ENCODE measurements at places on chromosomes 6 and 20. TPM values are rescaled to one million over a fixed set of nuclear protein-coding genes. Genes with fewer than 3 reads are reported as not detected.

The PNRC1 gene
- total RNA-seq, result 31.0 TPM

The VIP gene
- total RNA-seq, result not detected

The CDKN1A gene
- 115 TPM for total RNA-seq

The PHACTR3 gene
- under 0.01 TPM for total RNA-seq

The SLCO4A1 gene
- 58.3 TPM for total RNA-seq

The OXT gene
- not detected for total RNA-seq

The SAMD10 gene
- 1.00 TPM for total RNA-seq

The LTB gene
- not detected for total RNA-seq

The SNX9 gene
- 113 TPM for total RNA-seq

The PREX1 gene
- 16.5 TPM for total RNA-seq

The SGK1 gene
- total RNA-seq, result 991 TPM

The GRM4 gene
- total RNA-seq, result under 0.01 TPM

The HDGFL1 gene
- not detected for total RNA-seq

The CTAGE9 gene
- not detected for total RNA-seq

The SRSF6 gene
- 66.5 TPM for total RNA-seq

The ZSCAN31 gene
- 3.1 TPM for total RNA-seq

The PRDM13 gene
- not detected for total RNA-seq

The CASS4 gene
- total RNA-seq, result under 0.01 TPM

The EPB41L1 gene
- 4.0 TPM for total RNA-seq

The FKBP5 gene
- total RNA-seq, result 32.4 TPM

The DEFB119 gene
- not detected for total RNA-seq

The SLC26A8 gene
- total RNA-seq, result not detected

The TLDC2 gene
- not detected for total RNA-seq

The LINC00237 gene
- total RNA-seq, result not detected

The PTK6 gene
- 0.15 TPM for total RNA-seq

The SEMG1 gene
- not detected for total RNA-seq
